ENCODE measurements at places on chromosomes 12 and 14.

GRCh38 chr12:81300454-81300853 lies 222.6 kb downstream of the ACSS3 start:
- no peaks in the 10 kb centered on the region for H3K36me3 ChIP-seq
- no peaks in the 10 kb centered on the region for H3K27me3 ChIP-seq
- no peak overlapping the region for H3K27ac ChIP-seq
- H3K4me3 ChIP-seq, result no peak overlapping the region
- no peaks in the 10 kb centered on the region for H3K4me1 ChIP-seq

GRCh38 chr14:22502007-22502406 lies 87.0 kb downstream of the DAD1 start:
- DNase-seq, result no peak
- H3K27ac ChIP-seq, result peak overlapping the region; percentile 55
- H3K4me3 ChIP-seq, result no peak overlapping the region
- H3K27me3 ChIP-seq, result no peaks in the 10 kb centered on the region

DNA sequence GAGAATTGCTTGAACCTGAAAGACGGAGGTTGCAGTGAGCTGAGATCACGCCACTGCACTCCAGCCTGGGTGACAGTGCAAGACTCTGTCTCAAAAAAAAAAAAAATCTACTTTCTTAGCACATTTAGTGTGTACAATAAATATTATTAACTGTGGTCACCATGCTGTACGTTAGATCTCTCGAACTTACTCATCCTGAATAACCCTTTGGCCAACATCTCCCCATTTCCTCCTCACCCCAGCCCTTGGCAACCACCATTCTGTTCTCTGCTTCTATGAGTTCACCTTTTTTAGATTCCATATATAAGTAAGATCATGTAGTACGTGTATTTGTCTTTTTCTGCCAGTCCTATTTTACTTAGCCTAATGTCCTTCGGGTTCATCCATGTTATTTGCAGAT lies 13.4 kb downstream of the FUT8 start:
- no peaks in the 10 kb centered on the region for H3K27me3 ChIP-seq

DNA sequence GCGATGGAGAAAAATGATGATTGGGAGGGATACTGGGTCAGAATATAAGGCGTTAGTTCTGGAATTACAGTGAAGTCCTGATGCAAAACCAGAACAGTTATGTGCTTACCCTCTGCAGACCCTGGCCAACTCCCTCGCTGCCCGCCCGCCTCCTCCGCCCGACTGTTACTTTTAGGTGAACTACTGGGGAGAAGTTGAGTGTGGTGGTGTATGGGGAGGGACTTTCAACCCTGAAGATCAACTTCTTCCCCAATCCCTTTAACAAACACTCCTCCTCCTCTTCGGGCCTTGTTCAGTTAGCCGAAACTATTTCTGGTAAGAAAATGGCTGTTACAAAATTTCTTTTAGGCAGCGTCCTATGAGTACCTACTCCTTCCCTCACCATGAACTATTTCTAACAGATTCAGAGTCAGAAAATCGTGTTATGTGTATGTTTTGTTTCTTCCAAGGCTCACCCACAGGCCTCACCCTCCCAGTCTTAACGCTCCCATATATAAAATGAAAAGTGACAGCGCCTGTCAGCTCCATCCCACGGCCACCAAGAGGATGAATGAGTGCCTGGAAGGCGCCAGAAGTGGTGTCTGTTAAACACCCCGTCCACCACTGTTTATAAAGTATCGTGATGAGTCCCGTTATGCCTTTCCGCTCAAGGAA lies 1.3 kb downstream of the FBXO33 start:
- H3K4me3 ChIP-seq, result peak overlapping the region; percentile 98
- no peak for DNase-seq
- H3K27me3 ChIP-seq, result no peaks in the 10 kb centered on the region
- H3K36me3 ChIP-seq, result no peaks in the 10 kb centered on the region
- peaks cover 19% of the 10 kb centered on the region for H3K4me1 ChIP-seq

DNA sequence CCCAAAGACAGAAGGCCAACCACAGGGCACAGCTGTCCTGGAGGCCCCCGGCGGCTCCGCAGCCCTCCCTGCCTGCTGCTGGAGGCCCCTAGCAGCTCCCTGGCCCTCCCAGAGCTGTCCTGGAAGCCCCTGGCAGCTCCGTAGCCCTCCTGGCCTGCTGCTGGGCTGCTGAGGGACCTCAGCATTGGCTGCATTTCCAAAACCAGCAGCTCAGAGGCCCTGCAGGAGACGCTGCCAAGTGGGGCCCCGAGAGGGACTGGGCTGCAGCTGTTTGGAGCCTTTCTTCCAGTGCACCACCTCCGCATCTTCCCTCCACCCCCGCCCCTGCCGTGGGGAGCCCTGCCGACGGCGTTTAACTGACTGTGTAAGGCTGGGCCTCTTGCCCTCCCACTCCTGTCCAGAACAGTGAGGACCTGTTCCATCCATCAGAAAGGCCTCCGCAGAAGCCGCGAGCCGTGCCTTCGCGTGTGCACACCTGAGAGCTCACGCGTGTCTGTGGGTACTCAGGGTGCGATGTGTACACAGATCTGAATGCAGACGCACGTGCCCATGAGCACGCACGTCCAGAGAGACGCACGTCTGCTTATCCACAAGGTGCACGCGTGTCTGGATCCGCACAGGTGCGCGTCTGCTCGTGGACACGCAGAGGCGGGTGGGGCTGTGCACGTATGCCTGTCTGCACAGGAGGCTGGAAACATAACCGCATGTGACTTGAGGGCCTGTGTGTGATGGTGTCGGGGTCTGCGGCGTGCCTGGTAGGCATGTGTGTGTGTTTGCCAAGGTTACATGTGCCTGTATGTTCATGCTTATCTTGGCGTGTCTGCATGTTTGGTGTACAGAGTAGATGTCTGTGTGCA lies 57.0 kb upstream of the FBRSL1 start:
- no peak for DNase-seq
- H3K36me3 ChIP-seq, result no peaks in the 10 kb centered on the region
- no peak overlapping the region for H3K27ac ChIP-seq
- no peaks in the 10 kb centered on the region for H3K27me3 ChIP-seq
- H3K4me1 ChIP-seq, result no peaks in the 10 kb centered on the region
- no peak overlapping the region for H3K4me3 ChIP-seq

DNA sequence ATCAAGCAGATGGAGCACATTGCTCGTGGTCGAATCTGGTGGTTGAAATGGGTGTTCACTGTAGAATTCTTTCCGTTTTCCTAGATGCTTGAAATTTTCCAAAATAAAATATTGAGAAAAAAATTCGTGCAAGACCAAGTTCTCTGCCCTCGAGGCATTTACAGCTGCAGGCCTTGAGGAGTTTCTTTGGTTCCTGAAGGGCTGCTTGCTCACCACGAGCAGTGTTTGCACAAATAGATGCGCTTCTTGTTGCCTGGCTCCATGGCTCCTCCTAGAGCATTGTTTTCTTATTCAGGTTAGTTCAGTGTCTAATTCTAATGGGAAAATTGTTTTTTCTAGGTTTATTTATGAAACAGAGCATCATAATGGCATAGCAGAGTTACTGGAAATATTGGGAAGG lies 74.5 kb upstream of the DYNC1H1 start:
- no peaks in the 10 kb centered on the region for H3K27me3 ChIP-seq
- H3K27ac ChIP-seq, result no peak overlapping the region
- peaks cover 64% of the 10 kb centered on the region for H3K36me3 ChIP-seq
- no peak overlapping the region for H3K4me3 ChIP-seq
- DNase-seq, result no peak

GRCh38 chr12:104350211-104351056 lies 46.9 kb downstream of the EID3 start:
- H3K36me3 ChIP-seq, result peaks cover 43% of the 10 kb centered on the region
- no peaks in the 10 kb centered on the region for H3K4me1 ChIP-seq
- no peak for DNase-seq
- H3K27me3 ChIP-seq, result no peaks in the 10 kb centered on the region
- H3K4me3 ChIP-seq, result no peak overlapping the region

DNA sequence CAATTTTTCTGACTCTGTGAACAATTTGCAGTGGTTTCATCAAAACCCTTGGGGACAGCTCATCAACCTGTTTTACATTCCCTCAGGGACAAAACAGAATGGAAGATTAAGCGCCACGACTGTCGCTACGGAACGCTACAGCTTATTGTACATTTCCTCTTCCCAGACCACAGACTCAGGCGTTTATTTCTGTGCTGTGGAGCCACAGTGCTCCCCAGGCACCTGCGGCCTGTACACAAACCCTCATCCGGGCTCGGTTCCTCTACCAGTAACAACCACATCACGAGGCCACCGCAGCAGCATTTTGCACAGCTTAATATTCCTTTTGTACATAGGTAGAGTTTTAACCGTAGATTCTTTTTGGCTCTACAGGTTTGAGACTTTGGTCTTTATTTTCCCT lies 397.4 kb upstream of the OR4E1 start:
- no peak for DNase-seq
- no peaks in the 10 kb centered on the region for H3K4me1 ChIP-seq
- H3K4me3 ChIP-seq, result no peak overlapping the region
- no peaks in the 10 kb centered on the region for H3K36me3 ChIP-seq
- no peaks in the 10 kb centered on the region for H3K27me3 ChIP-seq
- no peak overlapping the region for H3K27ac ChIP-seq

Data from ascending aorta (tissue), 2 donors.